ENCODE measurements at places on chromosomes 16 and 17.

DNA sequence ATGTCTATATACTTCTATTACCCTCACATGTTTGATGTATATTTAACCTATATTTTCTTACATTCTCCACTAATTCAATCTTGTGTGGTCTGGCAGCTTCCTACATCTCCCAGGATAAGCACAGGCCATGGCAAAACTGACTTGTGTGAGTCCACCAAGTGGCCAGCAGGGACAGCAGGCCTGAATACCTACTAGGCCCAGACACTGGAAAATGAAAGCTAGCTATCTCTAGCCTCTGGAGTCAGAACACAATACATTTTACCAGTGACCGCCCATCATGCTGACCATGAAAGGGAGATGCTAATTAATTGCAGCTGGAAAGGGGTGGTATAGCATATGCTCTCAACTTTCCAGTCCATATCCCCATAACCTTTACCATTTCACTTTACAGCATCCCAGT lies 132.3 kb downstream of the PCTP start:
- DNase-seq, result no peak

- DNase-seq, result peak; percentile 85
Observed at GRCh38 chr16:89505204-89506112, 2.7 kb upstream of the SPG7 start.

GRCh38 chr16:56679818-56680217 lies 2.5 kb upstream of the MT1X start:
- no peak for DNase-seq

DNA sequence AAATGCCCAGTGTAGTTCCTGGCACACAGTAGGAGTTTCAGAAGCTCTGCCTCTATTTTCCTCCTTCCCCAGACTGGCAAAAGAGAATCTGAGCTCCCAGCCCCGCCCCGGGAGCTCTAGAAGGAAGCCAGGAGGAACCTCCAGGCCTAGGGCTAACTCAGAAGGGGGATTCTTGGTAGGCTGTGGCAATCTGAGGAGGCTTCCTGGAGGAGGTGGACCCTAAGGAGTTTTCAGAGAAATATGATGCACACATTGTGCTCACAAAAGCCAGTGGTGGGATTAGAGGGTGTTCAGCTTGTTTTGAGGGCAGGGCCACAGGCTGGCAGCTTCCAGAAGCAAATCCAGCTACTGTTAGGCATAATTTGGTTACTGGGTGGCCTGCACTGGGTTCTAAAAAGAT lies 10.0 kb downstream of the ADGRG1 start:
- no peak for DNase-seq

- no peak for DNase-seq
Observed at GRCh38 chr17:82846061-82846691, 6.4 kb upstream of the ZNF750 start.

GRCh38 chr17:12089809-12090384 lies 69.2 kb downstream of the MAP2K4 start:
- no peak for DNase-seq

GRCh38 chr16:67173808-67174705 lies 3.7 kb downstream of the NOL3 start:
- DNase-seq, result no peak

- DNase-seq, result no peak
Observed at GRCh38 chr16:64094992-64095634, 1026.8 kb downstream of the CDH11 start.

DNA sequence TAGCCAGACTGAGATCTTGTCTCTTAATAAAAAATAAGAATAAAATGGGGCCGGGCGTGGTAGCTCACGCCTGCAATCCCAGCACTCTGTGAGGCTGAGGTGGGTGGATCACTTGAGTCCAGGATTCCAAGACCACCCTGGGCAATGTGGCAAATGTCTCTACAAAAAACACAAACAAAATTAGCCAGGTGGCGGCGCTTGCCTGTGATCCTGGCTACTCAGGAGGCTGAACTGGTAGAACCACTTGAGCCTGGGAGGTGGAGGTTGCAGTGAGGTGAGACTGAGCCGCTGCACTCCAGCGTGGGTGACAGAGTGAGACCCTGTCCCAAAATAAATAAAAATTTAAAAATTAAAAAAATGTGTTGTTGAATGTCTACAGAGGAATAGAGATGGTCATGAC lies 2.9 kb upstream of the DEF8 start:
- no peak for DNase-seq

DNA sequence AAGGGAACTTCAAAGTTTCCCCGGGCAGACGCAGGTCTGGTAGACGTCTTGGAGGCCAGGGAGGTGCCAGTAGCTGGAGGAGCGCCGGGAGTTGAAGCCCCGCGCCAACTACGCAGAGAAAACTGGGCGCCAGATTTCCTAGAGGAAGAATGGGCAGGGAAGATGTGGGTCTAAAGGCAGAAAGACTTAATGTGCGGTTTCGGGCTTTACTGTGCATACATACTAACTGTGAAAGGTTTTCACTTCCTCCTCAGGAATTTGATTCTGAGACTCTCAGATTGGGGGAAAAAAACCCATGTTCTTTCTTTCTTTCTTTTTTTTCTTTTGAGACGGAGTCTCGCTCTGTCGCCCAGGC lies 331 bp upstream of the ZNF287 start:
- DNase-seq, result no peak

- no peak for DNase-seq
Observed at GRCh38 chr17:62392908-62393307, 12.6 kb downstream of the EFCAB3 start.

DNA sequence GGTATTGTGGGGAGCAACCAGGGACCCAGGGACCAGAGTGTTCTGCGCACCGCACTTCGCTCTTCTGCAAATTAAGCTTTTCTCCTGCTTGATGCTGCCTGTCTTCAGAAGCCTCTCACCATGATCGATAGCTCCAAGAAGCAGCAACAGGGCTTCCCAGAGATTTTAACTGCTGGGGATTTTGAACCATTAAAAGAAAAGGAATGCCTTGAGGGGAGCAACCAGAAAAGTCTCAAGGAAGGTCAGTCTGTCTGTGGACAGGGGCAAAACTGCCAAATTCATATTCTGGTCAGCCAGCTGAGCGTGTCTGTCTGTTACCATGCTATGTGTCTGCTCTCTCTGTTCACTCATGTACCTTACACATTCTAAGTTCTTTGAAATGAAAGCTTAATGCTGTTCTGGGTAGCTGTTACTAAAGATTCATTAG lies 115.7 kb downstream of the MRTFB start:
- no peak for DNase-seq

GRCh38 chr17:42493319-42493718 lies 34.6 kb downstream of the ATP6V0A1 start:
- no peak for DNase-seq

DNA sequence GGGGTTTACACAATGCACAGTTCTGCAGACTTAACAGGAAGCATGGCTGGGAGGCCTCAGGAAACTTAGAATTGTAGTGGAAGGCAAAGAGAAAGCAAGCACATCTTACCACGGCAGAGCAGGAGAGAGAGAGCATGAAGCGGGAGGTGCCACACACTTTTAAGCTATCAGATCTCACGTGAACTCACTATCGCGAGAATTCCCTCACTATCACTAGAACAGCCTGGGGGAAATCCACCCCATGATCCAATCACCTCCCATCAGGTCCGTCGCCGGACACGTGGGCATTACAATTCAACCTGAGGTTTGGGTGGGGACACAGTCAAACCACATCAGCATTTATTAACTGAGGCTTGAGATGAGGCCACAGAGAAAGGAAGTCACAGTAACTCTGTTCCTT lies 326.7 kb downstream of the C16orf95 start:
- no peak for DNase-seq

Measured in stimulated activated CD4-positive, alpha-beta T cell treated with anti-CD3 and anti-CD28 coated beads, Interleukin-12 subunit alpha, Interleukin-12 subunit beta, amount 100 ng/mL, for 24 hours (primary cell).